ENCODE measurements at places on chromosomes 11 and 22.

DNA sequence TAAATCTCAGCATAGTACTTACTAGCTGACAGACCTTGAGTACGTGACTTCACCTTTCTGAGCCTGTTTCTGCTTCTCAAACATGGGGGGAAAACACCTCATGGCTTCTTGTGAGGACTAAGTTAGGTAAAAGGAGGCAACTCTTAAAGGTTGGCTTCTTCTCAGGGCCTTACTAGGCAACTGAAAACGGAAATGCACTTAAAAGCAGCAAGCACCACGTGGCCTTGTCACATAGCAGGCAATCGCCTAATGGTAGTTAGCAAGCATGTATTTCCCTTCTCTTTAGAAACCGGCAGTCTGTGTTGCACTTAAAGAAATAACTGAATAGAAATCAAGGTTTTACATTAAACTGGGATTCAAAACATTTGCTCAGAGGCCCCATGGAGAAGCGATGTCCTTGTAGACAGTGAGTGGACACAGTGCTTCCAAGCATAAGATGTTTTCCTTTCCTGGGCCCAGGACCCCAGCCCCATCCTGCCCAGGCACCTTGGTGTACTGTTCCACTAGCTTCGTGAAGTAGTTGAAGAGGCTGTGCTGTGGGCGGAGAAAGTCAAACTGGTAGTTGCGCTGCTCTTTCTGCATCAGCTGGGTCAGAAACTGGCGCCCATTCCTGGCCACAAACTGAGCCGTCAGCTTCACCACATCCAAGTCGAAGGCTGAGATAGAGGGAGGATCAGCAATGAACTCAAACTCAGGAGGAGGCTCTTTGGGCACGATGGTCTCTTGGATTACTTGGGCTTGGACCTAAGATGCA is 12.1 kb downstream of the SF3A1 start:
- DNase-seq = no peak

DNA sequence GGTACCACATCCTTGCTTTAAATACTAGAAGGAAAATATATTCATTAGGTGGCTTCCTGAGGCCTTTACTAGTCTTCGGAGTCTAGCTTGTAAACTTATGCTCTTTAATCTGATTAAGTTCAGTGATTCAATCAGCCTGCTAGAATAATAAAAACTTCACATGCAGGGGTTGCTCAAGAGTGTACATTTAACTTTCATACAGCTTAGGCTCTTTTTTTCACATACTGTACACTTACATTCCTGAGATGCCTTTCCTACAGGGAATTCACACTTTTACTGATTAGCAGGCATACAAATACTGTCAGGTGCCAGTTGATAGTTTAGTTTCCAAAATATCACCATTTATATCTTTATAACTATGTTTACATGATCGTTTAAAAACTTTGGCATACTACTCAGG is 3.2 kb upstream of the ANO5 start:
- DNase-seq = no peak

GRCh38 chr11:73784734-73785133 is 2.9 kb upstream of the MRPL48 start:
- no peak for DNase-seq

- no peak for DNase-seq
Measured at GRCh38 chr11:76234021-76234415, 27.7 kb upstream of the WNT11 start.

DNA sequence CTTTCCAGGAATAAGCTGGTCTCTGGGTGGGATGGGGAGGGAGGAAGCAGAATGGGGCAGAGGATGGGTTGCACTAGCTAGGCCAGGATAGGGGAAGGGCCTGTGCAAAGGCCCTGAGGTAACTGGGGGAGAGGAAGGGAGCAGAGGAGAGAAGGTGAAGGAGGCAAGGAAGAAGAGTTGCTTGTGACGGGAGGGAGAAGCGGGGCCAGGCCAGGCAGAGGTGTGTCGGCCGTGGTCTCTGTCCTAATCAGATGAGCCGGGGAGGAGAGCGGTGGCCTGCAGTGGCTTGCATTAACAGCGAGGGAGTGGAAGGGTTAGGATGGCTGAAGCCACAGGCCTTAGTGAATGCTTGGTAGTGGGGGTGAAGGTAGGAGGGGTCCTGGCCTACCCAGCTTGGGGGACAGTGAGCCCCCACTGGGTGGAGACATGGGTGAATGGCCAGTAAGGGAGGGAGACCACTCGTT is 6.0 kb upstream of the DERL3 start:
- no peak for DNase-seq

DNA sequence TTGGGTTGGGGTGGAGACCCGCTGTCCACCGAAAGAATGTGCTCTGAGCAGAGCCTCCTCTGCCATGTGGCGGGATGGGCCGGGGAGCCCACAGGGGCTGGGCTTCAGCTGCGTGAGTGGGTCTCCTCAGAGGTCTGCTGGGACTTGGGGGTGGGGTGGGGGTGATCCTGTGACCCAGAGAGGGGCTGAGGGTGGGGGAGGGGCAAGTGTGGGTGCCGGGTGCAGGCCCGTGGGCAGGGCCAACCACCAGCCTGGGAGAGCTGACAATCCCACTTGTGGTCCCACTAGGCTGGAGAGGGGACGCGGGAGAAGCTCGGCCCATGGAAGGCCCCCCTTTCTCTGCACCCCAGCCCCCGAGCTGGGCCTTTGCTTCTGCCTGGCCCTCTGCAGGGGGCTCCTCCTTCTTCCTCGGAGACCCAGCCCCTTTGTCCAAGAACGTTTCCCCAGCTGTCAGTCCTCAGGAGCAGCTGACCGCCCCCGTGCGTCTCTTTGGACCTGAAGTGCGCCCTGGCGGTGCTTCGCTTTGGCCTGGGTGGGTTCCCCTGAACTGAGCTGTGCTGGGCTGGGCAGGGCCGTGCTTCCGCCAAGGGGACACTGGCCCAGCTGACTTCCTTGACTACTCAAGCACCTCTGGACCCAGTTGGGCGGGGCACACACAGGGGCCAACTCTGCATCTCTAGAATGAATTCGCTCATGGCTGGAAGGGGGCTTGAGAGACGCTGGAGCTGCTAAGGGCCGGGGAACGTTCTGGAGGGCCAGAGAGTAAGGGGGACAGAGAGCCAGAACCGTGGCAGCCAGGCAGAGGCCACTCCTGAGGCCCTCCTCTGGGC is 30.2 kb downstream of the OSBPL5 start:
- no peak for DNase-seq

GRCh38 chr11:132200353-132200936 is 830.0 kb downstream of the NTM start:
- DNase-seq = no peak

GRCh38 chr22:20138417-20138738 is 6.8 kb downstream of the ZDHHC8 start:
- no peak for DNase-seq

GRCh38 chr22:37981282-37982011 is 2.9 kb downstream of the SOX10 start:
- no peak for DNase-seq

- no peak for DNase-seq
Measured at GRCh38 chr11:69834811-69835800, 15.9 kb upstream of the FGF3 start.

GRCh38 chr11:65172600-65172999 is 2.6 kb downstream of the SPDYC start:
- DNase-seq = no peak

DNA sequence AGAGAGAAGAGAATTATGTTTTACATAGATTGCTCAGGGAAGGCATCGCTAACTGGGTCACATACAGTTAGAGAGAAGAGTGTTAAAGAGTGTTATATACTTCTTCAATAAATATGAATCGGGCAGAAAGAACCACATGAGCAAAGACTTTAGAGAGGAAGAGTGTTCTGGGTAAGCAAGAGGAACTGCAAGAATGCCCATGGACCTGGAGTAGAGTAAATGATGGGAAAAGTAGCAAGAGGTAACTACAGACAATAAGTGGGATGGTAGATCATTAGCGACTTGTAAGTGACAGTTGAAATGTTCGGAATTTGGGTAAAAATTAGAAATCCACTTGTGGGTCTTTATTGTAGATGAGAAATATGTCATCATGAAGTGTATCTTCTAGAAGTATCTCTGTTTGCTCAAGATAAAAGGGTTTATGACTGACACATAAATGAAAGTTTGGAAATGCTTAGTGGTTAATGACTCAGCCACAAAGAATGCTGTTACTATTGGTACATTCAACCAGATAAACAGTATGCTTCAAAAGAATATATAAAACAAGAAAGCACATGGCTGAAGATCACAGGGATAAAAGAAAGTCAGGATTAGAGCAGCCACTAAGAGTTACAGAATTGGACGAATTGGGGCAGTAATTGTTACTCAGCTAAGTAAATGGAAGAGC is 229.3 kb downstream of the CASP12 start:
- no peak for DNase-seq

GRCh38 chr22:34975721-34976120 is 90.2 kb upstream of the ISX start:
- peak; percentile 11 for DNase-seq

- peak; percentile 26 for DNase-seq
Measured at GRCh38 chr11:75263944-75264349, 23.4 kb downstream of the TPBGL start.

DNA sequence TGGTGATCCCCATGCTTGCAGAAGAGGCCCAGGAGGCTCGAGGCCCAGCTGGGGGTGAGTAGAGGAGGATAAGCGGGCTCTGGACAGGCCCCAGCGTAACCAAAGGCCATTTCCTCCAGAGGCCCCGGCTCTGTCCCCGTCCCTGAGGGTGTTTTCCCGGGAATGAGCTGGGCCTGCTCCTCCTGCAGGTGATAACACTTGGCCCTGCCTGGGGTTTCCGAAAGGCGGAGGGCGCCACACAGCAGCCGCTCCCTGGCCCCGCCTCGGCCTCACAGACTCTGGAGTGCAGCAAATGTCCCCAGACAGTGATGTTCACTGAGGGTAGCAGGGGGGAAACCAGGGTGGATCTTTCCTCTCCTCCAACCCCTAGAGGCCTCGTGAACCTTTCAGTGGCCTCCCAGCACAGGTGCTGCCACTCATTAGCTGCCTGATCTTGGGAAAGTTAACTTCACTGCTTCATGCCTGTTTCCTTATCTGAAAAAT is 10.5 kb upstream of the MGAT3 start:
- DNase-seq = peak; percentile 79

GRCh38 chr22:35627267-35628041 is 10.3 kb upstream of the MB start:
- peak; percentile 83 for DNase-seq

GRCh38 chr11:130825561-130825960 is 90.7 kb downstream of the SNX19 start:
- no peak for DNase-seq

- DNase-seq = no peak
Measured at GRCh38 chr11:27058456-27058855, 17.8 kb downstream of the BBOX1 start.

DNA sequence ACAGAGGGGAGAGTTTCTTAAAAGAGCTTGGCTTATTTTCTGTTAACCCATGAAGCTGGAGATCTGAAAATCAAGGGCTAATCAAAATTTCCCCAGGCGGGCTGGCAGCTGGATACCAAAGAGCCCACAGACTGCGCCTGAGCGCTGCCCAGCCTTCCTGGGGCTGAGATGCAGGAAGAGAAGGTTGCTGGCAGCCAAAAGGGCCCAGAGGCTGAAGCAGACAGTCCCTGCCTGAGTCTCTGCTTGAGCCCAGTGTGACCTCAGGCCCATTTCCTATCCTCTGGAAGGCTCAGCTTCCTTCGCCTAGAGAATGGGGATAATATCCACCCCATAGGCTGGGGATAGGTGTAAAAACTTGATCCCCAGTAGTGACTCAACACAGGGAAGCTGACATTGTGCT is 49.1 kb downstream of the ARRB1 start:
- DNase-seq = no peak

GRCh38 chr11:79192836-79193235 is 248.0 kb downstream of the TENM4 start:
- DNase-seq = no peak

DNA sequence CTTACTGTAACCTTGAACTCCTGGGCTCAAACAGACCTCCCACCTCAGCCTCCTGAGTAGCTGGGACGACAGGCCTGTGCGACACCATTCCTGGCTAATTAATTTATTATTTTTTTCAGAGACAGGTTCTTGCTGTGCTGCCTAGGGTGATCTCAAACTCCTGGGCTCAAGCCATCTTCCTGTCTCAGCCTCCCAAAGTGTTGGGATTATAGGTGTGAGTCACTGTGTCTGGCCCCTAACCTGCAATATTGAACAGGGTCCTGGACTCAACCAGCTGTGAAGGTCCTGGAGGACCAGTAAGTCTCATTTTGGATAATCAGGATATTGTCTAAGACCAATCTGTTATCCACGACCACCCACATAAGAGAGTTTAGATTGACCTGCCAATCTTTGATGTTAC is 15.2 kb downstream of the CCDC134 start:
- no peak for DNase-seq

GRCh38 chr22:24437741-24438328 is 10.4 kb downstream of the ADORA2A start:
- DNase-seq = peak; percentile 89

- DNase-seq = no peak
Measured at GRCh38 chr11:69716891-69717747, 13.3 kb upstream of the FGF19 start.

GRCh38 chr11:133149698-133150097 is 382.6 kb downstream of the OPCML start:
- no peak for DNase-seq

DNA sequence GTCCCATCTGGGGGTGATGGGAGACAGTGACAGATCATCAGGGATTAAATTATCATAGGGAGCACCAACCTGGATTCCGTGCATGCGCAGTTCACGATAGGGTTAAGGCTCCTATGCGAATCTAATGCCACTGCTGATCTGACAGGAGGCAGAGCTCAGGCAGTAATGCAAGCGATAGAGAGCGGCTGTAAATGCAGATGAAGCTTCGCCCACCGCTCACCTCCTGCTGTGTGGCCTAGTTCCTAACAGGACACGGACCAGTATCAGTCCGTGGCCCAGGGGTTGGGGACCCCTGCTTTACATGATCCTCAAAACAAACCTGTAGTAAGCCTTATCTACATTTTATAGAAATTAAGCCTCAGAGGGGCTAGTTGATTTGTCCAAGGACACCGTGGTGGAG is 94.3 kb downstream of the TTC28 start:
- no peak for DNase-seq

DNA sequence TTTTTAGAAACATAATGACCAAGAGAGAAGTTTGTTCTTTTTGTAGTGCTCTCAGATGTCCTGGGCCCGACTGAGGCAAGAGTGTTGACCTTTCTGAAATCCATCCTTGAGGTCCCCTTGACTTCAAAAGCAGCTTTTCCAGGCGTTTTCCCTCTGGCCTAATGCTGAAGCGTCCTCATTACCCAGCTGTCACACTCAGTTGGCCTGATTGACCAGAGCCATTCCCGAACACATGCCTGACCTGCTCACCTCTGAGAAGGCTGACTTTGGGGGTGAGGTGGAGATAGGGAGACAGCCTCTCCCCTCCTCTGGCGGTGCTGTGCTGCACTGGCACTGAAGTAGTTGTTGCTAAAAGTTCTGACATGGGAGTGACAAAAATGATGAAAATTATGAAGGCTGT is 66.9 kb downstream of the ALX4 start:
- no peak for DNase-seq

- DNase-seq = no peak
Measured at GRCh38 chr11:130217133-130218031, 57.8 kb downstream of the ST14 start.

DNA sequence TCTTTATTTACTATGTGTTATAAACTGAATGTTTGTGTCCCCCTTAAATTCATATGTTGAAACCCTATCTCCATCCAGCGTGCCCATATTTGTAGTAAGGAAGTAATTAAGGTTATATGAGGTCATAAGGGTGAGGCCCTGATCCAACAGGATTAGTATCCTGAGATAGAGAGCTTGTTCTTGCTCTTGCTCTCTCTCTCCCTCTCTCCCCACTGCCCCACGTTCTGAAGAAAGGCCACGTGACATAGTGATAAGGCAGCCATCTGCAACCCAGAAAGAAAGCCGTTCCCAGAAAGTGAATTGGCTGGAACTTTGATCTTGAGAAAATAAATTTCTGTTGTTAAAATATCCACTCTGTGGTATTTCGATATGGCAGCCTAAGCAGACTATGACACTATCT is 212.5 kb downstream of the SWAP70 start:
- DNase-seq = no peak
